ENCODE measurements at places on chromosomes 11 and 22. TPM values are rescaled to one million over a fixed set of nuclear protein-coding genes. Genes with fewer than 3 reads are reported as not detected.

PHOX2A gene
- total RNA-seq, result not detected

DNA sequence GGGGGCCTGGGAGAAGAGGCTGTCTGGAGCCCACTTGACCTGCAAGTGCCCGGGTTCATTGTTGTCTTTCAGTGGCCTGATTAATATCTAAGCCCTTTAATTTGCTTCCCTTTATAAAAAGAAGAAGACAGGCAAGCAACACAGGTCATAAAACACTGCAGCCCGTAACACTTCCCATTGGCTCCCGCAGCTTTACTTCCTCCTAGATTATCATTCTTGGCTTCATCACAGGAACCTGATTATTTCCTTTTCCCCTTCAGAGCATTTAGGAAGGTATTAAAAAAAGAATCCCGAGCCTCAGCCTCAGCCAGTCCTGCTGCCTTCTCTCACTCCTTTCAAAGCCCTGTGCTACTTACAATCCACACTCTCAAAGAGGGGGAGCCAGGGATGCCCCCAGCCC lies 183.2 kb downstream of the GRIK4 start:
- DNase-seq, result no peak

NPAS4 gene
- total RNA-seq, result 1.4 TPM

GRCh38 chr11:64251016-64251752 lies at the start of gene PLCB3:
TSS of gene PLCB3 (plus strand) at chr11:64251530. CDS start at chr11:64251650, 120 bp downstream.
- DNase-seq, result peak; percentile 62

GLB1L3 gene
- total RNA-seq, result not detected

GRCh38 chr11:126904520-126904919 lies 96.0 kb downstream of the KIRREL3 start:
- no peak for DNase-seq

DNA sequence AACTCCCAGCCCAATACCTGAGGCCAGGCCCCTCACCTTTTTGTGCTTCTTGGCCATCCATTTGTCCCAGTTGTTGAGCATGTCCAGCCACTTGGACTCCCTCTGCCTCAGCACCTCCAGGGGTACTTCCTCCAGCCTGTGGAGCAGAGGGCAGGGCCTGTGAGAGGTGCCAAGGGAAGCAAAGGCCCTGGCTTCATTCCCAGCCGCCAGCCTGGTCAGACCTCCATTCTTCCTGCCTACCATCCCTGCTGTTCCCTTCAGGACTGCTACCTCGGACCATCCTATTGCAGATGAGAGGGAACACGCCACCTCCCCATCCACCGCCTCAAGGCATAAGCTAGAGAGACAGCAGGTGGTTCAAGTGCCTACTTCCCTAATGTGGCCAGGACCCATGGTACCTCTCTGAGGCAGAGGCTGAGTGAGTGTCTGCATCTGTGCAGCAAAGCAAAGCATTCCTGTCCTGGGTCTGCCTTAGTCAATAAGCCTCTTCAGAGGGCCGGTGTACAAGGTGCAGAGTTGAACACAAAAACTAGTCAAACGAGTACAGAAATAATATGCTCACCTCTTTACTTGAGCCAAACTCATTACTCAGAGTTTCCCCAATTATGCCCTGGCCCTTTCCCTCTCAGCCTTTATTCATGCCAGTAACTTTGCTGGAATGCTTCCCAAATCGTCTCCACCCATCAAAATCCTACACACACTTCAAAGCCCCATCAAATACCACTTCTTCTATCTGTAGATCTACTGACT lies 15.4 kb upstream of the CASTOR1 start:
- peak; percentile 42 for DNase-seq

RPS25 gene
- 2,908 TPM for total RNA-seq

- DNase-seq, result no peak
Measured at GRCh38 chr11:60771146-60771545, 14.0 kb upstream of the MS4A10 start.

TRIM5 gene
- total RNA-seq, result 16.3 TPM

DNA sequence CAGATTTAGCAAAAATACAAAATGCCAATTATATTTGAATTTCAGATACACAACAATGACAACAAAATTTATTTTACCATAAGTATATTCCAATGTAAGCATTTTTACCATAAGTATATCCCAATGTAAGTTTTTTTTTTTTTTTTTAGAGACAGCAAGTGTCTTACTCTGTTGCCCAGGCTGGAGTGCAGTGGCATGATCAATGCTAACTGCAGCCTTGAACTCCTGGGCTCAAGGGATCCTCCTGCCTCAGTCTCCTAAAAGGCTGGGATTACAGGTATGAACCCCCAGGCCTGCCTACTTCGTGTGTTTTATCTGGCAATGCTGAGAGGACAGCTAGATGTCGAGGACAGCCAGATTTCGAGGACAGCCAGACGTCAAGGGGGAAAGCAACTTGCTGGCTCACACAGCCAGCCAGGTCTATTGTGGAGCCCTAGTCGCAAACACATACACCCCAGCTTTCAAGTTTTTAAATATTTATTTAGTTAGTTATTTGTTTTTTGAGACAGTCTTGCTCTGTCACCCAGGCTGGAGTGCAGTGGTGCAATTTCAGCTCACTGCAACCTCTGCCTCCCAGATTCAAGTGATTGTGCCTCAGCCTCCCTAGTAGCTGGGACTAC lies 1.1 kb upstream of the SERPING1 start:
- DNase-seq, result no peak

CSNK2A3 gene
- 3.9 TPM for total RNA-seq

GRCh38 chr22:46006379-46007002 lies 29.5 kb upstream of the WNT7B start:
- DNase-seq, result peak; percentile 94

FOLH1 gene
- 6.1 TPM for total RNA-seq

- DNase-seq, result no peak
Measured at GRCh38 chr11:11946878-11947277, 61.5 kb downstream of the DKK3 start.

GRCh38 chr11:128515086-128515485 lies 72.3 kb downstream of the ETS1 start:
- DNase-seq, result no peak

DNA sequence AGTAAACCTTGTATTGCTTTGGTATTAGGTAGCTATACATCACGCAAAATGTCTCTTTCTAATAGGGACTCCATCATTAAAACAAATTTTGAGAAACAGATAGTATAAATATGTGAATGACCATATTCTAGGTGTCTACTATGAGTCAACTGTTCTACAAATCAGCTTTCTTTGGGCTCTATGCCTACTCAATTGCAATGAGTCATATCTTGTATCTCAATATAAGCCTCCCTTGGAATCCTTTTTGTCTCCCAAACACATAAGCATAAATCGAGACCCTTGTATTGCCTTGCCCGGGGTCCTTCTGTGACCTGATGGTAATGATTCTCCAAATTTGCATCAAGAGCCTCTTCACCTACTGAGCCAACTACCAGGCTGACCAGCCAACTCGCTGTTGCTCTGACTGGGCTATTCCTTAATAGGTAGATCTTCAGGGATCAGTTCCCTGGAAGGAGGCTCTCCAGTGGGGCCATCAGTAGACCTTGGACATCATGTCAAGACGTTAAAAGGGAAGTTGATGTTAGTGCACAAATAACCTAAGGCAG lies 22.2 kb downstream of the BLID start:
- DNase-seq, result no peak

DNA sequence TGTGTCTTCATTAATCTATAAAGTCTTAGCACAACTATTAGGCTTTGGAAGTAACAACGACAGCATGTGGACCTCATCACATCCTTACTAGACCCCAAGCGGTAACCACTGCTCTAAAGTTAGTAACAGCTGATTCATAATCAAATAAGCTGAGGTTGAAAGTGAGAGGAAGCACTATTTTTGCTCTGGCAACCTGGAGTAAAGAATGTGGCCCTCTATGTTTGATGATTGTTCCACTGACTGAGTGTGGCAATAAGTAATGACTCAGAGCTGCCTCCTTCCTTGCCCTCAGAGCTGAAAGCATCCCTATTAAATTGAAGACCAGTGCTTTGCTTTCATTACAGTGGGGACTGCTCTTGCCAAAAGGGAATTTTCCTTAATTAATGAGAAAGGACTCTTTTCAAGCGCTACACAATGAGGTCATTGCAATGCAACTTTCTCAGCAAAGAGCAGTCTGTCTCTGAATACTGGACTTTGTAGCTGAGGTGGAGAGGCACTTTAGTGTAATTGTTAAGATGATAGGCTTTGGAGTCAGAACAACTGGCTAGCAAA lies 906.1 kb upstream of the RAG2 start:
- DNase-seq, result no peak

OR4C3 gene
- not detected for total RNA-seq

- no peak for DNase-seq
Measured at GRCh38 chr11:105000797-105001196, 22.2 kb downstream of the CASP5 start.
